ENCODE measurements at places on chromosomes 6 and 20.

GRCh38 chr20:40816039-40816352 lies 127.0 kb upstream of the MAFB start:
- DNase-seq, result no peak

DNA sequence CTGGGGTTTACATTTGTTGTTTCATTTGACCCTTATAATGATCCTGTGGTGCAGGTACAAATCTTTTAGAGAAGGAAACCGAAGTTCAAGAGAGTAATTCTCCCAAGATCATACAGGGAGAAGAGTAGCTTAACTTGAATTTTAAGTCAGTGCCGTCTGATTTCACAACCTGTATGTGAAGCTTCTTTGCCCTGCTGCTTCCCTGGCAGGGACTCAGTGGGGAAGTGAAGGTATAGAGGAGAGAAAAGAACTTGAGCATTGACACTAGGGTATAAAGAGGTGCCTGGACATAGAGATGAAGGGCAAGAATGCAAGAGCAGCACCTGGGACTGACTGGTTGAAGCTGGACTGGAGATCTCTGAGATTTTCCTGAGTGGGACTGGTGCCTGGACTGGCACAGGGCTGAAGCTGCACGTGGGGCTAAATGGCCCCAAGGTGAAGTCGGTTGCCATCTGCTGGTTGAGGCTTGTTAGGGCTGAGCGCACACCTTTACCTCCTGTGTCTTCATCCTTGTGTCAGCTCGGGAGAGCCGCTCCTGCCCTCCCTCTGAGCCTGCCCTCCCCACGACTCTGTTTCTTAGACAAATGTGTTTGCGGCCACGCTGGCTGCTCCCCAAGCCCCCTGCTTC lies 41.8 kb downstream of the FARS2 start:
- DNase-seq, result no peak

- no peak for DNase-seq
Observed at GRCh38 chr6:19454721-19455392, 382.3 kb upstream of the ID4 start.

GRCh38 chr6:149852881-149853280 lies 11.3 kb downstream of the LRP11 start:
- DNase-seq, result no peak

DNA sequence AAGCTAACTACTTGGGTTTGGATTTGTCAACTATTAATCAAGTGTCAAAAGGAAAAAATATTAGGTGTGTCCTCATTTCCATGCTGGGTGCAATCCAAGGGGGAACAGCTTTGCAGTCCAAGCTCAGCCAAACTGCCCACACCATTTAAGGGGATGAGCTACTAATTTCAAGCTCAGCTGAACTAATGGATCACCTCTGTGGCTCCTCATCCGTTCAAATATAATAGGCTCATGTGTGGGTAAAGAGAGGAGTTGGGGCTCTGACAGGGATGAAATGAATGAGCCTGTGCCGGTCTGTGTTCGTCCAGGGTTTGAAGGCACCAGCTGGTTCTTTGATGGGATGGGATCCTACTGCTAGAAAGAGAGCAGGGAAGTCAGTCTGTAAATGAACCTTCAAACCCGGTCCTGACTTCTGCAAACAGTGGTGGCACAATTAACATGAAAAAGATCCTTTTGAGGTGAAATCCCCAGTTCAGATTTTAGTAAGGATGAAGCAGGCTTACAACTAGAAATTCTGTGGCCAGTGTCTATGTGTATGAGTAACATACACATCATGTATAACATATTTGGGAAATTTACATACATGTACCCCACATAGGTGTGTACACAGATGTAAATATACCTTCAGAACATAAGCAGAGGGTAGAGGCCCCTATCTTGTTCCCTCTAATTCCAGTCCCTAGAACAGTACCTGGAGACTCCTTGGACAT lies 41.9 kb downstream of the TTI1 start:
- no peak for DNase-seq

DNA sequence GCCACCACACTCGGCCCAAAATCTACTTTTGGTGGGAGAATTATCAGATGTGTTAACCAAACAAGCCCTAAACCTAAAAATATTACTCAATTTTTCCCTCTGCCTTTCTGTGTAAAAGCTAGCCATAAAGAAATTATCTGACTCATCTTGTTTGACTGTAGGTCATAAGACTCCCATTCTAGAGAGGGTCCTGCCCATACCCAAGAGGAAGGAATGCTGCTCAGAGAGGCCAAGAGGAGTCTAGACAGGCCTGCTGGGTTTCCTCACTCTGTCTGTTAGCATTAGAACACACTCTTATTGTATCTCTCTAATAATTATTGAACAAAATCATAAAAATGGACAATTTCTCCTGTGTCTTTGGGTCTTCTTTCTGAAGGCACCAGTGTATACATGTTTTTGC lies 26.1 kb downstream of the C6orf141 start:
- no peak for DNase-seq

DNA sequence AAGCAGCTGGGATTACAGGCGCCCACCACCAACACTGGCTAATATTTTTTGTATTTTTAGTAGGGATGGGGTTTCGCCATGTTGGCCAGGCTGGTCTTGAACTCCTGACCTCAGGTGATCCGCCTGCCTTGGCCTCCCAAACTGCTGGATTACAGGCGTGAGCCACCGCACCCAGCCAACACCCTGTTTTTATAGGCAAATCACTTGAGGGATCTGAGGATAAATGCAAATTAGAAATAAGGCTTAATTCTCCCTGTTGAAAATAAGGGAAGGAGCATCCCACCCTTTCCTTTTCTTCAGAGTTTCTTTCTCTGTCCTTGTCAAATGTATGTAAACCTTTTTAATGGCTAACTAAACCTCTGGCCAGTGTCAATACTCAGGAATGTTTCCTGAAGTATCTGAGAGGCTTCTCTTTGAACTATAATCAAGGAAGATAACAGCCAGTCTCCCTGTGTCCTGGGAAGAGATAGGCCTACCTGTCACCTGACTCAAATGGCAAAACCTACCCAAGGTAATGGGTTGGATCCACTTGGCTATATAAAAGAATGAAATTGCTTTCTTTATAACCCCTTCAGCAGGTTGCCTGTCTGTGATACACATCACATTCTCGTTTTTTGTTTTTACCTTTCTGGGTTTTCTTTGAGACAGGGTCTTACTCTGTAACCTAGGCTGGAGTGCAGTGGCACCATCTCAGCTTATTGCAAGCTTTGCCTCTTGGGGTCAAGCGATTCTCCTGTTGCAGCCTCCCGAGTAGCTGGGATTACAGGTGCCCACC lies 64.5 kb upstream of the TNFAIP3 start:
- DNase-seq, result no peak

GRCh38 chr6:111843347-111844147 lies 29.7 kb downstream of the FYN start:
- DNase-seq, result no peak

GRCh38 chr6:158030380-158031300 lies 49.0 kb downstream of the SYNJ2 start:
- no peak for DNase-seq

GRCh38 chr6:159487636-159488035 lies 205.4 kb downstream of the SOD2 start:
- DNase-seq, result no peak

DNA sequence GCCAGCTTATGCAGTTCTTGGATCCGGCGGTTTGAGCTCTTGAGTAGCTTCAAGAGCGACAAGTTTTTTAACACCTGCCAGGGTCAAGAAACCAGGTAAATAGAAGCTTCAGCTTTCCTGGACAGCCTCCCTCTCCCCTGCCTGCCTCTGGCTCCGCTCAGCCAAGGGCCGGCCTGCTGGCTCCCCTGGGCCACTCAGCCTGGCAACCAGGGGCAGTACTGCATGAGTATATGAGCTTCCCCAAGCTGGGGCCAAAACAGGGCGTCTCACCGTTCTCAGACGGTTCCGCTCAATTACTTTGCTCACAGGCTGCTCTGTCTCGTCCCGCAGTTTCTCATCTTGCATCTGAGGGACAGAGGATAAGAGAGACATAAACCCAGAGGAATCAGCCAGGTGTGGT lies 856 bp downstream of the TP53TG5 start:
- DNase-seq, result no peak

DNA sequence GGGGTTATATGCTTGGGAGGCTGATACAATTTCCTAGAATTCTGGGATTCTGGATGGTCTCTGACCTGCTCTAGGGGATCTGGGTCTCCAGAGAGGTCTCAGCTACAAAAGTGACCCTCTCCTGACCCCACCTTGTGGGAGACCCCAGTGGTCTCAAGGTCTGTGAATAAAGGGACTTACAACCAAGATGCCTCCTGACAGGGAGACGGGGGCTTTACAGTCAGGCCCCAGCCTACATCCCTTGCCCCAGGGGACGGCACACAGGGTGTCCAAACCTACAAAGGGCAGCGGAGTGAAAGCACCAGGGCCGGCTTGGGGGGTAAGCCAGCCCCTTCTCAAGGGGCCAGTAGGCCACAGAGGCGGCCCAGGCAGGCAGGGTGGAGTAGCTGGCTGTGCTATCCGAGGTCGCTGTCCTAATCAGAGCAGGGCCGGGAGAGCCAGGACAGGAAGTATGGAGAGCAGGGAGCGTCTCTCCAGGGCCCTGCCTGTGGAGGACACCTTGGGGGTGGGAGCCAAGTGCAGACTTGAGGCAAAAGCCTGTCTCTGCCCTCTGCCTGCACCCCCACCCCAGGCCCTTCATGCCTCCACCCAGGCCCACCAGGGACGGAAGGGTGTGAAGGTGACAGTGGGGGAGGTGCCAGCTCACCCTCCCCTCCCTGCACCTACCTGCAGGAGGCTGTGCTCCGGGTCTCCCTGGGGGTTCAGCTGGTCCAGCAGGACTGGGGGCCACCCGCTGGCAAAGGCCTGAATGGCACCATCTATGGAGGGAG lies 3.5 kb downstream of the GFRA4 start:
- DNase-seq, result no peak

DNA sequence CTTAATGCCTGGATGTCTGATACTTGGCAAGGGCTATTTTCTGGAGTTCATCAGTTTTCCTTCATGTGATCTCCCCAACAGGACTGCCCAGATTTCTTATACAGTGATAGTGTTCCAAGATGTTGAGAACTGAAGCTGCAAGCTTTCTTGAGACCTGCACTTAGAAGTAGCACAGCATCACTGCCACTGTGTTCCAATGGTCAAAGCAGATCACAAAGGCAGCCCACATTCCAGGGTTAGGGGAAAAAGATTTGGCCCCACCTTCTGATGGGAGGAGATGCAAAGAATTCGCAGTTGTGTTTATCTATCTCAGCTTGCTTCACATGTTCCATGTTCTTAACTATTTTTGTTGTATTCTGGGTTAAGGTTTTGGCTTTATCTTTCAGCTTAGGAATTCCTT lies 78.2 kb downstream of the GPX5 start:
- no peak for DNase-seq

- no peak for DNase-seq
Observed at GRCh38 chr6:24481449-24481848, 7.9 kb downstream of the GPLD1 start.

GRCh38 chr6:116326181-116326671 lies 44.5 kb upstream of the DSE start:
- no peak for DNase-seq

DNA sequence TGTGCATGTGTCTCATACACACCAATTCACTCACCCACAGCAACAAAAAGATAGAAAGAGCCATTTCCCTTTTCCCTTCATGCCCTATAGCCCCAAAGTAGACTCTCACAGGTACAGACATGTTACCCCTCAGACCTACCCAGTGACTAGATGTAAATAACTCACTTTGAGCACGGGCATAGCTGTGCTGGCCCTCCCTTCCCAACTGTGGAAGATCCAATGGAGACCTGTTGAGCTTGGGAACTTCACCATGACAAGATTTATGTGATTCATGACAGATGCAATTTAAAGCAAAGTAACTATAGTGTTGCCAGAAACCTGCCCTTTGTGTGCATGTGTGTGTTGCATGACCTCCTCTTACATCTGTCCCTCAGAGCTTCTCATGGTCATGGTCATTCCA lies 175.4 kb downstream of the UBE3D start:
- no peak for DNase-seq

GRCh38 chr6:91710342-91710741 lies 1123.5 kb upstream of the MAP3K7 start:
- no peak for DNase-seq

GRCh38 chr6:168103050-168103830 lies 24.2 kb upstream of the FRMD1 start:
- DNase-seq, result no peak

DNA sequence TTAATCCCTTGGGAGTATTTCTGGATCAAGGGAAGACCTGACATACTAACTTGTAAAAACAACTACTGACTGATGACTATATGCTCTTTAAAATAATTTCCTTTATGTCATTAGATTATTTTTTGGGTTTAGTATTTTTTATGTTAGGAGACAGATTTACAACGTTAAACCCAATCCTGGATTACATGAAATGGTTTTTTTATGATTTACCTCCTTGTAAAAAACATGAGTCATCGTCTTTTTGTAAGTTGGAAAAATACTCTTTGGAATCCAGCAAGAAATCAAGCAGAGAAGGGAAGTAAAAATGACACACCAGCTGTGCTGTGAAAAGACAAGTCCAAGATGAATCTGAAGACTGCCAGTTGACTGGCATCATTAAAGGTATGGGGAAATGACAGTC lies 6.7 kb downstream of the STK4 start:
- no peak for DNase-seq

- DNase-seq, result no peak
Observed at GRCh38 chr6:32112431-32112980, 3.4 kb upstream of the TNXB start.

GRCh38 chr6:3328145-3328544 lies 69.4 kb downstream of the PSMG4 start:
- no peak for DNase-seq

DNA sequence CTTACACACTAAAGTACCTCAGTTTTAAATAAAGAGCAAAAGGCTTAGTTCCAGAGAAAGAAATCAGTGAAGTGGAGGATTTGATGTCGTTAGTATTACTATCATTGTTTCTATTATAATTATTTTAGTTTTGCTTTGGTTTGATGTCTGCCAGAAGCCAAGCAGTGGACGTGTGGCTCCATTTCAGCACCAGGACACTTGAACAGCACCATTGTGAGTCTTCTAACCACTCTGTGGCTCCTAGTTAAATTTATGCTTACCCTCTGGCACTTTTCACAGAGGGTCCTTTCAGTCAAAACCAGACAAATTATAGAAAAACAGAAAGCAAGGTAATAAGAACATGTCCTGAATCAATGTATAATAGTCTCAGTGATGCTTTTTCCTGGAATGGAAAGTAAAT lies 3.4 kb downstream of the COL9A1 start:
- DNase-seq, result no peak

GRCh38 chr6:38149531-38149930 lies 330.0 kb downstream of the ZFAND3 start:
- DNase-seq, result no peak

GRCh38 chr6:47890326-47890875 lies 108.6 kb downstream of the OPN5 start:
- no peak for DNase-seq

DNA sequence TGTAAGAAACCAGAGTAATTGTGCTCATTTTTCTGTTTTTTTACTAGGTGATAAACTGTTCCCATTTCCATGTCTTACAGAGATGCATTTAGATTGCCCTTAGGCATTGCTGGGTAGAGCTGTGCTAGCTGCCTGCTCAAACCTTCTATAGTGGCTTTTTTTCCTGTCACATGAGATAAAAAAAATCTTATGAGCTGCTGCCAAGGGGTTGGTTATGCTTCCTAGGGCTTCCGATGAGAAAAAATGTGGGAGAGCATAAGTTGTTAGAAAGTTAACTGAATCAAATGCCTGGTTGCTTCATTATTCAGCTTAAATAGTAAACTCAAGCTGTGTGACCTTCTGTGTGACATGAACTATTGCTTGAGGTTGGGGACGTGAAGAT lies 50.0 kb upstream of the NOX3 start:
- DNase-seq, result no peak

Data from NCI-H774 (cell line).